ENCODE measurements at places on chromosomes 2 and 18. TPM values are rescaled to one million over a fixed set of nuclear protein-coding genes. Genes with fewer than 3 reads are reported as not detected.

The MEIS1 gene
- polyA plus RNA-seq, result 9.2 TPM

The CYBRD1 gene
- 5.1 TPM for polyA plus RNA-seq

The CRYGD gene
- polyA plus RNA-seq, result 0.42 TPM

The MROH2A gene
- not detected for polyA plus RNA-seq

The SERPINB7 gene
- polyA plus RNA-seq, result not detected
